Right atrium auricular region (tissue), 2 donors: ENCODE measurements at places on chromosomes 11 and 22.

DNA sequence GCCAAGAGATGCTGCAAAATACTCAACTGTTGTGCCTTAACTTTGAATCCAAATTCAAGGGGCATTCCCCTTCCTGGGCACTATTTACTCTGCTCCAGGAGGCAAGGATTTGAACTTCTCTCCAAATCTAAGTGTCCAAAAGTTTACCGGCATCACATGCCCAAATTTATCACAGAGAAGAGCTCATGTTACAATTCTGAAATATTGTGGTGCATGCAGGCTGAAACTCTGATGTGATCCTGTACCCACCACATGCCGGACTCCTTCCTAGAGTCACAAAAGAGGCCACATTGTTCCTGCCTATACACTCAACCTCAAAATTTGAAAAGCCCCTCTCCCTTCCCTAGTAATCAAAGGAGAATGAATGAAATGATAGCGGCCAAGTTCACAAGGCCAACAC, 1.3 kb downstream of the TRAF6 start:
- DNase-seq, result no peak

GRCh38 chr11:99424313-99425084, 403.8 kb downstream of the CNTN5 start:
- no peak for DNase-seq

GRCh38 chr22:25940479-25940878, 198.5 kb downstream of the MYO18B start:
- DNase-seq, result no peak

DNA sequence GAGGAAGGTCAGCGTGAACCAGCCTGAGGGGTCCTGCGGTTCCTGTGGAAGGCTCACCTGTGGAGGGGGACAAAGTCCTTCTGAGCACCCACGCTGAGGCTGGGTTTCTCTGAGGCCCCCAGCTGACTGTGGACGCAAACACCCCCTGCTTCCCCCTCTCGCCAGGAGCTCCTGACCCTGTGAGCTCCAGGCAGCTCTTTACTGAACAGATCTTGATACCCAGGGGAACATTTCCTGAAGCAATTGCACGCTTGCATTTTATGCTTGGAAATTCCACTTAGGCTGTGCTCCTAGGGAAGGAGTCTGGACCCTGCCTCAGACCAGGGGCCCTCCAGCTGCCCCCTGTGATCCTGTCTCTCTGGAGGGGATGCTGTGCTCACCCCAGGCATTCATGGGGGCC, 454.2 kb upstream of the B3GAT1 start:
- no peak for DNase-seq

DNA sequence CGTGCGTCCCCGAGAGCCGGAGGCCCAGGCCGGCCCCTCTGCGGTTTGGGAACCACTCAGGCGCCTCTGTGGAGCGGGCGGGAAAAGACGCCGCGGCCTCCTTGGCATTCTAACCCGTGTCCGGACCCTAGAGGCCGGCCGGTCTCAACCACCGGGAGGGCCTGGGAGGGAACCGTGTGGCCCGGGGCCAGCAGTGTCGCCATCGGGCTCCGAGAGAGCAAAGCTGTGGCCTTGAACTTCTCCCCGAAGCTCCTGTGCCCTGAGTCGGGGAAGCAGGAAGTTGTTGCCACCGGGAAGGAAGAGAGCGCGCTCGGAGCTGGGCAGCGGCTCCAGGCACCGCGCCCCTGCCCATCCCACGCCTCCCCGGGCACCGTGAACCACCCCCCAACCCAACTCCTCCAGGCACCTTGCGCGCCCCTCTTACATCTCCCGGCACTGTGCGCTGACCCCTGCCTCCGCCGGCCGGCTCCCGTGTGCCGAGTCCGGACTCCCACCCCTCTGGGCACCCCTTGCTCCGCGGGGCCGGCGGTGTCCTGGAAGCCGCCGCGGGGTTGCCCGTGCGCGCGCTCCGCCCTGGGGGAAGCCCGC, 80.0 kb upstream of the PPARA start:
- peak; percentile 87 for DNase-seq

- no peak for DNase-seq
Measured at GRCh38 chr22:19767427-19768341, 7.1 kb downstream of the TBX1 start.

DNA sequence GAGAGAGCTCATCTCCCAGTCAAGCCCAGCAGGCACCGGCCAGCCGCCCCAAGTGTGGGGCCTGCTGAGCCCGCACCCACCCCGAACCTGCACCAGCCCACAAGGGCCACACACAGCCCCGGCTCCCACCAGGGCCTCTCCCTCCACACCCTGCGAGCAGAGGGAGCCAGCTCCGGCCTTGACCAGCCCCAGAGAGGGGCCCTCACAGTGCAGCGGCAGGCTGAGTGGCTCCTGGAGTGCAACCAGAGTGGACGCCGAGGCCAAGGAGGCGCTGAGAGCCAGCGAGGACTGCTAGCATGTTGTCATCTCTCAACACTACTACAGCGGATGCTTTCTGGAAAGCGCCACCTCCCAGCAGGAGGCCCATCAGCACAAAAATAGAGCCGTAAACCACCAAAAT, 10.9 kb downstream of the DEFB108B start:
- no peak for DNase-seq

DNA sequence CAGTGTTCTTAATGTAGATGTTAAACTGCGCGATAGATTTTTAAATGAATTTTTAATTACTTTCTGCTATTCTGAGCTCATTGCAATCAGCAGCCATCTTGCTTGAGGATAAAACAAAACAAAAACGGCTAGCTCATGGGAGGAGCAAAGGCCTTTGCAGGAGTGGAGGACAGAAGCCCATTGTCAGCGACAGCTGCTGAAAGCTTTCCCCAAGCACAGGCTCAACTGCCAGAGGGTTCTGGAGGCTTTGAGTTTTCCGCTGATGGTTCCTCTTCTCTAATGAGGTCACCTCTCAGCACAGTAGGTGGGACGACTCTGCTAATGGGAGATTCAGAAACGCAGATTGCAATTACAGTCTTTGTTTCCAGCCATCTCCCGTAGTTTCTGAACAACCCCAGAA, 167.1 kb upstream of the TTC12 start:
- no peak for DNase-seq

DNA sequence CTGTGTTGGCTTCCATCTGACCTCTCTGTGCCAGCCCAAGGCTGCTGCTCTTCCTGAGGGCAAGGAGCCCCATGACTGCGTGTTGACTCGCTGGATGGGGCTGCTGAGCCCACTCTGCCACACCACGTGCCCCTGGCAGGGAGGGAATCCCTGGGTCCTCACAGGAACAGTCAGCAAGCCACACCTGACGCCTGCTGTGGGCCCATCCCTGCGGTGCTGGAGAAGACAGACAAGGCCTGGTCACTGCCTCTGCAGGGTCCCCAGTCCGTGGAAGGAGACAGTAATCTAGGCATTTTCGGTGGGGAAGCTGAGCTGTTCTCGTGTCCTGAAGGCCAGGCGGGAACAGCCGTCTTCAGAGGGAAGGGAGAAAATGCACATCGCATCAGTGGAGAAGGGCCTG, 10.6 kb upstream of the PPP6R3 start:
- no peak for DNase-seq

DNA sequence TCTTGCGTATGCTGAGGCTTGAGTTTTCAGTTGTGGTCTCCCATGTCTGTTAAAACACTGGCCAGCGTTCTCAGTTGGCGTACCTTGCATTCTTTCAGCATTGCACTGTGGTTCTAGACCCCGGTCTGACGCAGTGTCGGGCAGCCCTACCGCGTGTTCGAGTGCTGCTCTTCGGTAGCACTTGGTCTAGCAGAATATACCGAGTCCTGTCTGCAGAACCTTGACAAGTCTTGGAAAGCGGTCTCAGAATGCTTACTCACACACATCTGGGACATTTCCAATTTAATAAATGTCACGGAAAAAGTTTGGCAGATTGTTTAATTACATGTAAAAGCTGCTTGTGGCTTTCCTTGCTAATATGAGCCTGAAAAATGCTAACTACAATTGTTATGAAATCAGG, 32.6 kb downstream of the PPFIA1 start:
- DNase-seq, result no peak

DNA sequence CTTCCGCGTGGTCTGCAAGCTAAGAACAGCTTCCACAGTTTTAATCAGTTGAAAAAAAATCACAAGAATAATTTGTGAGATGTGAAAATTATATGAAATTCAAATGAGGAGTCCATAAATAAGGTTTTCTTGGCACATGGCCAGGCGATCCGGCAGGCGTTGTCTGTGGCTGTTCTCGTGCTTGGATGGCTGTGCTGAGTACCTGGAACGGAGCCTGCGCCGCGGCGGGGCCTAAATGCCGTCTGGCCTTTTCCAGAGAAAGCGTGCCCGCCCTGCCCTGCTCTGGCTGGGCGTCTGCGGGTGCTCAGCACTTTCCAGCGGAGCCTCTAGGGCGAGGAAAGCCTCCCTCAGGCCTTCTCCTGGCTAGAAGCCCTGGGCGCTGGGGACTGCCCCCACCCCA, 41.8 kb downstream of the OSBPL5 start:
- DNase-seq, result peak; percentile 83

GRCh38 chr11:86688398-86689179, 16.2 kb upstream of the ME3 start:
- DNase-seq, result no peak

DNA sequence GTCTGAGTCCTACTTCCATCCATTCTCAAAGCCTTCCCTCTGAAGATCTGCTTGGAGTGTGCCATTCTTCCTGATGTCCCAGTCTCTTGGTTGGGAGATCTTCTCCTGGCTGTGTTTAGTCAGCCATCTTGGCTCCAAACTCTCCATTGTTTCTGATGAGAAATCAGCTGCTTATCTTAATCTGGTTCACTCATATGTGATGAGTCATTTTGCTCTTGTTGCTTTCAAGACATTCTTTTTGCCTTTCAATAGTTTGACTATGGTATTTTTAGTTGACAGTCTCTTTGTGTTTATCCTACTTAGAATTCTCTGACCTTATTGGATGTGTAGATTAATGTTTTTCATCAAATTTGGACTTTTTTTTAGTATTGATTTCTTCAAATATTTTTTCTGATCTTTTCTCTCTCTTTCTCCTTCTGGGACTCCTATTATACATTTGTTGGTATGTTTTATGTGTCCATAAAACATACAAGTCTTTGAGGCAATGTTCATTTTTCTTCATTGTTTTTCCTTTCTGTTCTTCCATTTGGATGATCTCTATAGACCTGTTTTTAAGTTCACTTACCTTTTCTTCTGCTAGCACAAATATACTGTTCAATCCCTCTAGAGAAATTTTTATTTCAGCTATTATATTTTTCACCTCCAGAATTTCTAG, 77.2 kb upstream of the CLPB start:
- no peak for DNase-seq
